ENCODE measurements at places on chromosomes 2 and 18.
A peak's percentile ranks its signal among the peaks of the same experiment; 100 is the strongest.

GRCh38 chr2:220858101-220858500 is 714.0 kb downstream of the EPHA4 start:
- no peak for DNase-seq

DNA sequence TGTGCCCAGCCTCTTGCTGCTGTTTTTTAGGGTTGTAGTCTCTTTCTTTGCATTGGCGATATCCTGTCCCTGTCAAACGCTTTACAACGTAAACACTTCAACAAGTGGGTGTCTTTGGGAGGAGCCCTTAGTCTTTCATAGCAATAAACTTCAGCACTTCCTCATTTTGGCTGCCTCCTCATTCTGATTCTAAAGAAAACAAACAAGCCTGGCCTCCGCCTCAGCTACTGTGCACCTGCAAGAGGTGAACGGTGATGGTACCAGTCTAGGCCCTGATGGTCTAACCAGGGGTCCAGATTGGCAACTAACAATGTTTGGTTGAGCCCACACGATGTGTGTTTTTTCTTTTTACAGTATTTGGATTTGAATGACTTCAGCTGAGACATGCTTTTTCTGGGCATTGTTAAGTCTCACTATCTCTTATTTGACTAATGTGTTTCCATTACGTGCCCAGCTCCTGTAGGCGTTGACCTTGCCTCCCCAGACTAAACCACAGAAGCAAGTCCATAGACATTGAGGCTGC is 53.2 kb upstream of the CUL3 start:
- no peak for DNase-seq

DNA sequence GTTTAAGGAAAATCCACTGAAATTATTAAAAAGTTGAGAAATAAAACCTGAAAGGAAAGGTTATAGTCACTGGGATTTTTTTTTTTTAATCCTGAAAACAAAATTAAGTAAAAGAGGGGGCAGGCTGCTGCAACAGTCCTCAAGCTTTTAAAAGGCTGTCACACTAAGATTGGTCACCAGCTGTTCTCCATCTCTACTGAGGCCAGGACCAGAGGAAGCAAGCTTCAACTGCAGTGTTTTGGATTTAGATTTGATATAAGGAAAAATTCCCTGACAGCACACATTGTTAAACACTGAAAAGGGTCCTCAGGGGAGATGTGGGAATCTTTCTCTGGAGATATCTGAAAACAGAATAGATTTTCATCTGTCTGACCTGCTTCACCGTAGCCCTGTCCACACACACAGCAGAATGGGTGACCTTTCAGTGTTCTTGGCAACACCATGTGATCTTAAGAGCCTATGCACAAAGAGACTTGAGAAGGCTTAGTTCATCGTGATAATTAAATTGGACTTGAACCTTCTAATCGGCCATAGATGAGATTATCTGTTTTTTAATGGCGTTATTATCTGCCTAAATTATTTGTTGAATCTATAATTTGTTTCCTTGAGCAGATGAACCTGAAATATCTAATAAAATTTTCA is 132.0 kb upstream of the BOD1L2 start:
- DNase-seq, result no peak

DNA sequence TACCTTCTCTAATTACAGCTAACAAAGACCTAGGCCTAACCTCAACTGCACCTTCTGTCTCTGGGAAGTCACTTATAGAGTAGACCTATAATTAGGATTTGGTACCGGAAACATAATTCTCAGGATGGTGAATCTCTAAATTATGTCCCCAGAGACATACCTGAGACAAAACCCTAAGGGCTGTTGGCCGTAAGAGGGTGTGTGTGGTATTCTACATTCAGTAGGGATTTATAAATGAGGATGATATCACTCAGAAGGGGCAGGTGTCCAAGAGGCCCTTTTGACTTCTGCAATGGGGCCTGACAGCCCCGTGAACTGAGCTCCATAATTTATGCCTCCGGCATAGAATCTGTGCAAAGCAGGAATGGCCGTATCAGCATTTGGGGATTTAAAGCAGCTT is 13.5 kb upstream of the DARS1 start:
- DNase-seq, result no peak

- DNase-seq, result no peak
Observed at GRCh38 chr2:7813541-7814292, 868.1 kb upstream of the ID2 start.

DNA sequence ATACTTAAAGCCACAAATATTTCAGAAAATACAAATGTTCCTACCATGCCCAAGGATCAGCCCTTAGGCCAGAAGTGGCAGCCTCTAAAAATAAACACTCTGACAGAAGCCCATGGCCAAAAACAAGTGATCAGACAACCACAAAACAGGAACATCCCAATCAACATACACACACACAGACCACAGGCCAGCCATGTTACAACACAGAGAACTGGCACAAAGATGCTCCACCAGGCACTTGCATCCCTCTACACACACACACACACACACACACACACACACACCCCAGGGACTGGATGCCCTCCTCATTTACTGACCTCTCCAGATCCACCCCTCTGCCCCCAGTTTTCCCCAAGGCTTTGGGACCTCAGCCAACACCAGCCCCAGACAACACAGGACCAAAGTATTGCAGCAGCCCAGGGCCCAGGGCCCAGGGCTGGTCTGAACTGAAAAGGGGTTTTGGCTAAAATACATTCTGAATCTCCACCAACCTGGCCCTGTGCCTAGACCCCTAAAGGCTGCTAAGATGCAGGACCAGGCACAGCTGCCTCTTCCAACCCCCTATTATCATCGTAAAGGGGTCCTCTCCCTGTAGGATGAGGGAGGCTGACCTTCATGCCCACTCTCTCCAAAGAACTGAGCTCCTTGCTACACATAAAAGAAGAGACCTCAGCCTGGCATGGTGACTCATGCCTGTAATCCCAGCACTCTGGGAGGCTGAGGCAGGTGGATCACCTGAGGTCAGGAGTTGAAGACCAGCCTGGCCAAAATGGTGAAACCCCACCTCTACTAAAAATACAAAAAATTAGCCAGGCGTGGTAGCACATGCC is 151.4 kb downstream of the TNS1 start:
- peak; percentile 48 for DNase-seq

GRCh38 chr2:96315400-96316071 is 9.6 kb upstream of the ITPRIPL1 start:
- DNase-seq, result no peak

DNA sequence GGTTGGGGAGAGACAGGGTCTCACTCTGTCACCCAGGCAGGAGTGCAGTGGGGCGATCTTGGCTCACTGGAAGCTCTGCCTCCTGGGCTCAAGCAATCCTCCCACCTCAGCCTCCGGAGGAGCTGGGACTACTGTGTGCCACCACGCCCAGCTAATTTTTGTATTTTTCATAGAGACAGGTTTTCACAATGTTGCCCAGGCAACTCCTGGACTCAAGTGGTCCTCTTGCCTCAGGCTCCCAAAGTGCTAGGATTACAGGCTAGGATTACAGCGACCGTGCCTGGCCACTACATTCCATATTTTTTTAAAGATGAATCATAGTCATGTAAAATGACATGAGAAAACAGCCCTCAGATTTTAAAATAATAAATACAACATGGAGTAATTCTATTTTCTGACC is 32.3 kb downstream of the CWC22 start:
- no peak for DNase-seq

GRCh38 chr2:221517146-221517695 is 54.9 kb downstream of the EPHA4 start:
- DNase-seq, result no peak

- DNase-seq, result no peak
Observed at GRCh38 chr2:169768262-169768995, 30.2 kb upstream of the SSB start.

DNA sequence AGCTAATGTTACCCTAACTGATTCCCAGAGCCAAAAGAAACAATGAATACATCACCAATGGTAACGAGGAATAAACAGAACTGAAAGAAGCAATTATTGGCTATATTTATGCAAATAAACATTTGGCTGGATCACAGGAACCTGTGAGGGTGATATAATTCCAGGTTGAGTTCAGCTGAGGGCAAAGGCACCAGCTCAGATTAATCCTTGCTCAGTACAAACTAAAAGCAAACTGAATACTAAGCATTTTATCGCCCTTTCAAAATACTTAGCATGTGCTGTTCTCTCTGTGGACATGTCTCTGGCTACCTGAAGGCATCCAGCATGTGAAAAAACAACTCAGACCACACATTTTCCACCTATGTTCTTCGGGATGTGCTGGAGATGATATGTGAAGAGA is 791.7 kb downstream of the METTL4 start:
- DNase-seq, result no peak

- no peak for DNase-seq
Observed at GRCh38 chr2:30179536-30179935, 32.7 kb downstream of the YPEL5 start.

- no peak for DNase-seq
Observed at GRCh38 chr18:65919018-65919417, 168.2 kb downstream of the CDH7 start.

DNA sequence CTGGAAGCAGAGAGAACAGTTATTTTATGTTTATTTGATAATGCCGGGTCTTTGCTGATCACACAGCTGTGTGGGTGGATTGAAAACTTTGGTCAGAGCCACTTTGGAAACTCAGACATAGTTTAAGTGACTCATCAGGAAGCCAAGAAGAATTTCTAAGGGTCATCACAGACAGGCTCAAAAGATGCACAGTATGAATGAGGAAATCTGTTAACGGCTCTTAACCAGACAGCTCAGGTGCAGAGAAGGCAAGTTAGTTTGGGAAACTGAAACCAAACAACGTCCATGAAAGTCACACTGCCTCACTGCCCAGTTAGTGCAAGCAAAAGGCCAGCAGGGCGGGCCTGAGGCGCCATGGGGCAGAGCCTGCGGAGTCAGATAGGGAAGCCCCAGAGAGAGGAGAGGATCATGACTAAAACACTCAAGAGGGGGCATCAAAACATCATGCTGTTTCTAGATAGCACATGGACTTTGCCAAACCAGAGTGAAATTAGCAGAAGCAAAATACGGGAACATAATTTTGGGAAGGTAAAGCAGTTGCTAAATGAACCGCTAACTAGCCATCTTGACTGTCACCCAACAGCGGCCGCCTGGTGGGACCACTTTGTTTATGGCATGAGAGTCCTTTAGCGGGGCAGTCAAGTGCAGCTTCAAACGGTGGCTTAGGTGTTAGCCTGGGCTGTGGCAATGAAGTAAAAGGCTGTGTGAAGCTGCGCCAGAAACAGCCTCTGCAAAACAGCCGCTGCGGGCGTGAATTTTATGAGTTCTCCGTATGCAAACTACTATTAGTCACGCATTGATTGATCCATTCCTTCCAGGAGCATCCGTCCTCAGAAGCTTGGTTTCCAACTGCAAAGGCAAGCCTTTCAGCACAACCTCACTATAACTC is 101.2 kb downstream of the KCTD18 start:
- DNase-seq, result no peak

All from BE2C (cell line).